Naive thymus-derived CD4-positive, alpha-beta T cell (primary cell): ENCODE measurements at places on chromosomes 5 and 9. TPM values are rescaled to one million over a fixed set of nuclear protein-coding genes. Genes with fewer than 3 reads are reported as not detected.

DNA sequence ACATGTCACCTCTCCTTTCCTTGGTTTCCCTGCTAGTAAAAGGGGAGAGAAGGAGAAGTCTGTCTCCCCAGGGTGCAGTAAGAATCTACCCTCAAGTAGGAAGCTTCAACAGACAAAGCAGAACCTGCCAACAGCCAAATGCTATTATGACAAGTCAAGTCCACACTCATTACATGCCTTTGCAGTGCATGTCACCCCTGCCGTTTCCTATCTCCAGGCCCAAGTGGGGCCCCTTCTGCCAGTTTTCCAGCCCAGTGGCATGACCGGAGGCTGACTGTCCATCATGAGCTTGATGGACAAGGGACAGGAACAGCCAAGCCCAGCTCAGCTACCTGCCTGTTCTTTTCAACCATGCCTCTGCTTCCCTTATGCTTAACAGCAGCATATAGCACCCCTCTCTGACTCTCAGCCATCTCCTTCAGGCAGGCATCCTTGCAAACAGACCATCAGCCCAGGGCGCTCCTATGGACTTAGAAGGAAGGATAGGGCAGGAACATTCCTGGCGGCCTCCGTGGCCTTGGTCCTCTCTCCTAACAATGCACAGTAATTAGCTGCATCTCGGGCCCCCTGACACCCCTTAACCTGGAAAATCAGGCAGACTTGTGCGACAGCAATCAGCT, 107.2 kb upstream of the RAD23B start:
- H3K36me3 ChIP-seq: no peaks in the 10 kb centered on the region
- no peaks in the 10 kb centered on the region for H3K4me1 ChIP-seq
- no peak for DNase-seq
- no peak overlapping the region for H3K4me3 ChIP-seq

DNA sequence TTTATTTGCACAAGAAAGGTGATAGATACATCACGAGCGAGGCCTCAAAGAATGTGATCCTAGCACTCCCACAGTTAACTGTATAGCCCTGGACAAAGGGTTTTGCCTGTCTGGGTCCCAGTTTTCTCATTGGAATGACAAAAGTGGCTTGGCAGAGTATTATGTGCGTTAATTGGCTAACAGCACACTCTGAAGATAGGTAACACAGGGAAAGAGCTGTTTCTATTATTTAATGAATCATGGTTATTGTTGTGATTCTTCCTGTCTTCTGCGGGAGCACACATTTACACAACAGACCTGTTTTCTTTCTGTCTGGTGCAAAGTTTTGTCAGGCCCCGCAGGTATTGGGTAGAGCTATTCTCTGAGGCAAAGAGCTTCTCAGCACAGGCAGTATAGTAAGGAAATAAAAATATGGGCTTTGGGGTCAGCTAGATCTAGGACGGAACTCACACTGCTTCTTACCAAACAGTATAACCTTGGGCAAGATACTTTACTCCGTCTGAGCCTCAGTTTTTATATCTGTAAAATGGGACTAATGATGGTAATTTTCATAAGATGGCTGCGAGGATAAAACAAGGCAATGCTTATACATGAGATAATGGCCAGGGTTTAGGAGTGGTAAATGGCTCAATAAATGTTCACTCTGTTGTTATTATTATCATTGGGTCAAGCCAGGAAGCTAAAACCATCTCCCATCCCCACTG, 78.9 kb downstream of the PLAC8L1 start:
- H3K27me3 ChIP-seq: no peaks in the 10 kb centered on the region
- H3K36me3 ChIP-seq: no peaks in the 10 kb centered on the region
- DNase-seq: no peak
- H3K27ac ChIP-seq: no peak overlapping the region
- no peak overlapping the region for H3K4me3 ChIP-seq

DNA sequence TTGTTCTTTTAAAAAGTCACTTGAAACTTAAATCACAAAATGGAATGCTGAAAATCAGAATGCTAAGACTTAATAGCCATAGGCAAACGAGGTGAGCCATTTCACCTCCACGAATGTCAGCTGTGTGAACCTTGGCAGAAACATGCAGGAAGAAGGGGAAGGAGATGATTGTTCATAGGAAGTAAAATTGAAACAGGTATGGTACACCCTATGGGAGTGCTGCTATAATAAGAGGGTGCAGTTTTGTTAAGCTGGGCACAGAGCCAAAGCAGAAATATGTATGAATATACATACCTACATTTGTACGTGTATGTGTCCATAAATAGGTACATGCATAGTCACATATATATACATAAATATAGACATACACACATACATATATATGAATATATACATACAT, 51.0 kb upstream of the SPINK5 start:
- H3K4me1 ChIP-seq: no peaks in the 10 kb centered on the region
- no peak overlapping the region for H3K4me3 ChIP-seq
- H3K27me3 ChIP-seq: no peaks in the 10 kb centered on the region
- no peaks in the 10 kb centered on the region for H3K36me3 ChIP-seq

DNA sequence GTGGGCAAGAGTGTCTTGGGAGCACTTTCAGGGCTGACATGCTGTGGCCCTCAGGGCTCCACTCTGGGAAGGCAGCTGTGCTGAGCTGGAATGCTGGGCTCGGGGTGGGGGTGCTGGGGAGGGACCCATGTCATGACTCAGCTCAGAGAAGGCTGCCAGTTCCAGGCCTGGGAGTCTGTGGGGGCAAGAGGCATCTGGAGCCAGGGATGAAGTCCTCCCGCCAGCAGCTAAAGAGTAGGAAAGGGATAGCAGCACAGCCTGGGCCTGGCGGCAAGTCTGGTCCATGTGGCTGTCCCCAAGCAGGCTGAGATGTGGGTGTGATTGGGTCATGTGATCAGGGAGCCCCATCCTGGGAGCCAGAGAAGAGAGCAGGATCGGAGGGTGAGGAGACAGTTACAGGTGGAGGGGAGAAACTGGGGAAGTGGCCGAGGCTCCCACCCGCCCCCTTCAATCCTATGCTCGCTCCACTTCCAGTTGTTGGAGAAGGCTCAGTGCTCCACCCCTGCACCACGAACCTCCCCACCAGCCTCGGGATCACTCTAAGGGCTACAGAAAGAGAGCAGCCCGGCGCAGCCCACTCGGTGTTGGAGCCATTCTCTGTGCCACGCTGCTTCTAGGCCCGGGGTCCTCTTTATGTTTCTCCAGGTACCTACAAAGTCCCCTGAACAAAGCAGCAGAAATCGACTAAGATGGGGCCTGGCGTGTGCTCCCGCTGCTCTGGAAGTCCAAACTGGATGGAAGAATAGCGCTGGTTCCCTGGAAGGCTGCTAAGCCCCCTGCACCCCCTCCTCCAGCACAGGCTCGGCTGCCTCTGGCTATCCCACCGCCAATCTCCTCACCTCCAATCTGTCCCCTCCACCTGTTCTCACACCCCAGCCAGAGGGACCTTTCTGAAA, 12.0 kb downstream of the PDGFRB start:
- no peaks in the 10 kb centered on the region for H3K36me3 ChIP-seq
- no peak for DNase-seq
- no peaks in the 10 kb centered on the region for H3K4me1 ChIP-seq
- H3K4me3 ChIP-seq: no peak overlapping the region
- H3K27me3 ChIP-seq: no peaks in the 10 kb centered on the region

DNA sequence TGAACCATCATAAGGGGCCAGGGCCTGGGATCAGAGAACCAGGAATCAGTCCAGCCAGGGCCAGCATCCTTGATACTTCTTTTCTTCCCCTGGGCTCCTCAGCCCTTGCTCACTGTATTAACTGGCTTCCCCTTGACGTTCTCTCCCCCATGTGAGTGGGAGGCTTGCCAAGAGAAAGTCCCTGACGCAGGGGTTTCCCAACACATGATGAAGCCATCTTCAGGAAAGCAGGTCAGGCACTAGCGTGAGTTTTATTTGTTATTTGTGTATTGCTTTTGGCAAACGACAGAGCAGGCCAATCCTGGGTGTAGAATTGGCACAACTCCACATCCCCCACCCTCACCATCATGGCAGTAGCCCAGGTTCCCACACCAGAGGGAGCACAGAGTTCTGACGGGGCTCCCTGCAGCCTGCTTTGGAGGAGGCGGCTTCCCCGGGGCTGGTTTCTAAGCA, 165.5 kb upstream of the NFIL3 start:
- H3K36me3 ChIP-seq: no peaks in the 10 kb centered on the region
- no peaks in the 10 kb centered on the region for H3K27me3 ChIP-seq
- no peaks in the 10 kb centered on the region for H3K4me1 ChIP-seq
- no peak for DNase-seq
- H3K4me3 ChIP-seq: no peak overlapping the region

DNA sequence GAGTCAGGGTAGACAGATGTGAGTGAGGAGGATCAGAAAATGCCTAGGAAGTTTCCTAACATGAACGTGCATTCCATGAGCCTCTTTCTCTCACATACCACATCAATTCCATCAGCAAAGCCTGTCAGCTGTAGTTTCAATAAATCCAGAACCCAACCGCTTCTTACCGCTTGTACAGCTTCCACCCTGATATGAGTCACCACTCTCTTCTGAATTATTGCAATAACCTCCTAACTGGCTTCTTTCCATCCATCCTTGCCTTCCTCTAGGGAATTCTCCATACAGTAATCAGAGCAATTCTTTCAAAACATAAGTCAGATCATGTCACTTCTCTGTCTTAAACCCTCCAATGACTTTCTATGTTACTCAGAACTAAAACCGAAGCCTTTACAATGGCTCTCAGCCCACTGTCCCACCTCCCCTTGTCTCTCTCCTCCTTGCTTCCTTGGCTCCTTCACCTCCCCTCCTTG, 8.1 kb upstream of the RAD23B start:
- no peak overlapping the region for H3K27ac ChIP-seq
- H3K27me3 ChIP-seq: no peaks in the 10 kb centered on the region
- no peak for DNase-seq
- H3K4me1 ChIP-seq: no peaks in the 10 kb centered on the region

GRCh38 chr5:111730659-111731382, 26.2 kb downstream of the NREP start:
- no peaks in the 10 kb centered on the region for H3K4me1 ChIP-seq
- no peak for DNase-seq
- no peak overlapping the region for H3K4me3 ChIP-seq

GRCh38 chr5:18048449-18048848, 414.2 kb downstream of the TAF11L14 start:
- H3K4me3 ChIP-seq: no peak overlapping the region
- no peaks in the 10 kb centered on the region for H3K36me3 ChIP-seq
- no peaks in the 10 kb centered on the region for H3K27me3 ChIP-seq

- no peaks in the 10 kb centered on the region for H3K27me3 ChIP-seq
- no peak for DNase-seq
- H3K4me1 ChIP-seq: no peaks in the 10 kb centered on the region
- no peaks in the 10 kb centered on the region for H3K36me3 ChIP-seq
- H3K27ac ChIP-seq: no peak overlapping the region
These were observed 120.9 kb upstream of the TARS1 start for GRCh38 chr5:33319841-33320240.

DNA sequence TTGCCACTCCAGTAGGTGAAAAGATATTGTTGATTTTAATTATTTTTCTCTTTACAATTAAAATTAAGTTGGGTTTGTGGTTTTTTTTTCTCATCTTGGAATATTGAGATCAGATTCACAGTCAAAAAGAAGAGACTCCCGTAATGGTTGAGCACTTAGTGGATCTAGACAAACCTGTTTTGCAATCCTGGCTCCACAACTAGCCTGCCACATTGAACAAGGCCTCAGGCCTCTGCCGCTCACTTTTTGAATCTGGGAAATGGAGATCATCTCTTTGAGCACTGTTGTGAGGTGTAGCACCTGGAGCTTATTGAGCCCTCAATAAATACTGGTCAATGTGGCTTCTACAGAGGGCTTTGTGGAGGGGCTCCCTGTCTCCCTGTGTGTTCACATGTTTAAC, 37.1 kb upstream of the RARS1 start:
- no peak overlapping the region for H3K4me3 ChIP-seq
- no peak for DNase-seq
- H3K36me3 ChIP-seq: no peaks in the 10 kb centered on the region

- no peak for DNase-seq
- H3K27me3 ChIP-seq: no peaks in the 10 kb centered on the region
- H3K36me3 ChIP-seq: no peaks in the 10 kb centered on the region
- no peaks in the 10 kb centered on the region for H3K4me1 ChIP-seq
- H3K27ac ChIP-seq: no peak overlapping the region
These were observed 563.8 kb upstream of the ARRDC3 start for GRCh38 chr5:91946870-91947269.

DNA sequence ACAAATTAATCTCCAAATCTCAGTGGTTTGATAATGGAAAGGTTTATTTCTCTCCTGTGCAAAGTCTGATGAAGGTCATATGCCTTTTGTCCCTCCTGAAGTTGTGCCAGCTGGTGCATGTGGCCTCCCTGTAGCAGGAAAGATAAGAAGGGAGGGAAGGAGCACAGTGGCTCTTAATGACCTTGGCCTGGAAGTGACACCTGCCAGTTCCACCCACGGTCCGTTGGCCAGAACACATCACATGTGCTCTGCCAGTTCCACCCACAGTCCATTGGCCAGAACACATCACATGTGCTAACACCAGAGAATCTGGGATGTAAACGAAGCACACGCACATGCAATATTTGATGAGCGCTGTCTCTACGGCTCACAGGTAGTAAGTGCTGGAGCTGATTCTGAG, 130.9 kb downstream of the DOCK2 start:
- no peaks in the 10 kb centered on the region for H3K27me3 ChIP-seq
- no peaks in the 10 kb centered on the region for H3K36me3 ChIP-seq
- no peaks in the 10 kb centered on the region for H3K4me1 ChIP-seq
- no peak overlapping the region for H3K27ac ChIP-seq

GRCh38 chr5:74105126-74105780, 479.3 kb downstream of the ARHGEF28 start:
- H3K27me3 ChIP-seq: no peaks in the 10 kb centered on the region
- H3K27ac ChIP-seq: no peak overlapping the region
- H3K36me3 ChIP-seq: no peaks in the 10 kb centered on the region
- H3K4me1 ChIP-seq: no peaks in the 10 kb centered on the region
- no peak overlapping the region for H3K4me3 ChIP-seq

- no peak overlapping the region for H3K4me3 ChIP-seq
- no peak for DNase-seq
- H3K27ac ChIP-seq: no peak overlapping the region
- no peaks in the 10 kb centered on the region for H3K27me3 ChIP-seq
- H3K4me1 ChIP-seq: no peaks in the 10 kb centered on the region
These were observed 23.5 kb downstream of the ZFR start for GRCh38 chr5:32421075-32421474.

Gene SLCO6A1
- total RNA-seq: not detected
